ENCODE measurements at places on chromosomes 1 and 21.

DNA sequence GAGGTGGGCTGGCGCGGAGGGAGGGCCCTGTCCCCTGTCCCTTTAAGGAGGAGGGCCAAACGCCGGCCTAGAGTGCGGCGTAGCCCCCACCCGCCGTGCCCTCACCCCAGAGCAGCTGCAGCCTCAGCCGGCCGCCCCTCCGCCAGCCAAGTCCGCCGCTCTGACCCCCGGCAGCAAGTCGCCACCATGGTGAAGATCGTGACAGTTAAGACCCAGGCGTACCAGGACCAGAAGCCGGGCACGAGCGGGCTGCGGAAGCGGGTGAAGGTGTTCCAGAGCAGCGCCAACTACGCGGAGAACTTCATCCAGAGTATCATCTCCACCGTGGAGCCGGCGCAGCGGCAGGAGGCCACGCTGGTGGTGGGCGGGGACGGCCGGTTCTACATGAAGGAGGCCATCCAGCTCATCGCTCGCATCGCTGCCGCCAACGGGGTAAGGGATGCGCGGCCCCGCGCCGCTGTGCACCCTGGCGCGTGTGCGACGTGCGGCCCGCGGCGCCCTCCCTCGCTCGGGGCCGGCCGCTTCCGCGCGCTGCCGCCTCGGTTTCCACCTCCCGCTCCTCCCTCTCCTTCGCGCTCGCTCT lies at the start of gene PGM1:
PGM1 (plus strand) TSS at position 109 of the 583 bp plus-strand sequence; CDS start at position 187, 78 bp downstream.
- peak; percentile 66 for DNase-seq

DNA sequence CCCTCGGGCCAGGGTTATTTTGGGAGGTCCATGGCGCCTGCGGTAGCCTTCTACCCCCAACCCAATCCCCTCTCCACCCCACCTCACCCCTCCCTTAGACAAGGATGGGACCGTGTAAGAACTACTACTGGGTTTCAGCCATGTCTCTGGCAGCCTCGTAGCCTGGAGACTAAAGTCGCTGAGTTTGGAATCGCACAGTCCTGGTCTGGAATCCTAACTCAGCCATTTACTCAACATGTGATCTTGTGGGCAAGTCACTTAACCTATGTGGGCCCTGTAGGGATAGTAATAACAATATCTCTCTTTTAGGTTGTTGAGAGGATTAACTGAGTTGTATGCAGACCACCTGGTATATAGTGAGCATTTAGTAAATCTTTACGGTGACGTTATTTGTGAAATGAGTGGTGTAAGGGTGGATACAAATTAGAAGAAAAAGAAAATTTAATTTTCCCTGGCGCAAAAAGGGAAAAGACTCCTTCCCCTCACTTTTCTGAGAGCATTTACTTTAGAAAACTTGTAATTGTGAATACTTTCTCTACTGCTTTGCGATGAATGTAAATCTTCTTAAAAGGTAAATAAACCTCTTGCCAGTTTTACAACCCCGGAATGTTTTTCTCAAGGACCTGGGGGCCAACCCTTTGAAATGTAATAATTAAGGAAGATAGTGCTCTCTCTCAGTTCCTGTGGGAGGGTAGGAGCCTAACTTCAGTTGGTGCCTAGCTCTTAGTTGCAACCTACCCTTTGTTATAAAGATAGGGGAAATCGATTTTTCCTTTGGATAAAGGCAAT lies 615 bp upstream of the MRPS15 start:
- no peak for DNase-seq

- DNase-seq = no peak
These were observed 32.7 kb downstream of the TM2D1 start for GRCh38 chr1:61692155-61692800.

DNA sequence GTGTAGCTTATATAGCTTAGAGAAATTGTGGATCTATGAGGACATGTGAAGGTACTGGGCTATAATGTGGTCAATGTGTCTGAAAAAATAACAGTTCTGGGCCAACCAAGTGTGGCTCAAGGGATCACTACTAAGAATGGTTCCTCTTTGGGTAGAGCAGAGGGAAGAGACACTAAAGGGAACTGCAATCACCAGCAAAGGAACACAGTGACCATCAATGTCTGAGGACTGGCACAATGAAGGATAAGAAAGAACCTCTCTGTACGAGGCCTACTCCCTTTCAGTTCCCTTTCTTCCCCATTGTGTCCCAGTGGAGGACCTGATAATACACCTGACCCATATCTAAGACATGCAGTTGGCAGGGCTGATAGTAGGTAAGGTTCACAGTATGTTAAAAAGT lies 89.9 kb upstream of the JAK1 start:
- no peak for DNase-seq

DNA sequence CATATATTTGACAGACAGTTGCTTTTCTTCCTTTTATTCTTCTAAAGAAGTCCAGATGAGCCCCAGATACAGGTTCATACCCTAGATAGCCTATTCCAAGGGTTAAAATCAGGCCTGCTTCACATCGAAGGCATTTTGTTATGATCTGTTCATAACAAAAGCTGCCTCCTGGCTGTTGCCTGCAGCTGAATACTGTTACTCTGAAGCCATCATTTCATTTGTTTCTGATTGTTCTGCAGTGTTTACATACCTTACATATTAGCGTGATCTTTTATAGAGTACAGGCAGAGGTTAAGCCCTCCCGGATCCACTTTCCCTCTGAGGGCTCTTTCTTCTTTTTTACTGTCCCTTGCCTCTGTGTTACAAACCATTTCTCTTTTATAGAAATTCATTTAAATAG lies 219.0 kb upstream of the HOOK1 start:
- no peak for DNase-seq

All from fibroblast of skin of left biceps (primary cell).